Aorta (tissue), 5 donors: ENCODE measurements at places on chromosomes 6 and 20. TPM values are rescaled to one million over a fixed set of nuclear protein-coding genes. Genes with fewer than 3 reads are reported as not detected.

Gene LRRC1
- total RNA-seq = 25.3 TPM

Gene ZNF334
- 1.6 TPM for total RNA-seq

Gene NOX3
- not detected for total RNA-seq

Gene ZBTB46
- total RNA-seq = 17.4 TPM

Gene PKHD1
- total RNA-seq = not detected

Gene IMPG1
- not detected for total RNA-seq

Gene EEF1A2
- total RNA-seq = 0.88 TPM

Gene NRSN1
- not detected for total RNA-seq

Gene IYD
- not detected for total RNA-seq

DNA sequence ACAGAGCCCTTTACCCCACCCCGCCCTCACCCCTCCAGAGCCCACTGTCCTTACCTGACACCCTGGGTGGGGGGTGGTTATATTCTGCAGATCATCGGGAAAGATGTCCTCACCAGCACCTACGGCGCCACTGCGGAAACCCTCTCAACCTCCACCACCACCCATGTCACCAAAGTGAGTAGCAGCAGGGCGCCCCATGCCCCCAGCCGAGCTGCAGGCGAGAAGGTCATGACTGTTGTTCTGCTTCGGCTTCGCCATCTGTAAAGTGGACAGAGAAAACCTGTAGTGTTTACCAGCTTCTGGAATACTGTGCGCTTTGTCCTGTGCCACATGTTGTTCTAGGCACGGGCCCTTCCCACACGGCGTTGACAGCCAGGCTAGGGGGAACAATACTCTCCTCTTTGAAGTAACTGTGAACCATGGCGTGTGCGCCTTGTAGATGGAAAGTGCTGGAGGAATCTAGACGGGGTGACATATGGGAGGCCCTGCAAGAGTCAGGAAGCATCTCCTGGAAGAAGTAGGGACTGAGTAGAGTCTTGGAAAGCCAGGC lies 16.5 kb upstream of the AAR2 start:
- H3K4me1 ChIP-seq = no peaks in the 10 kb centered on the region

GRCh38 chr6:49284180-49284579 lies 178.9 kb downstream of the MMUT start:
- DNase-seq = no peak
- no peaks in the 10 kb centered on the region for H3K36me3 ChIP-seq
- no peaks in the 10 kb centered on the region for H3K4me1 ChIP-seq
- H3K27me3 ChIP-seq = no peaks in the 10 kb centered on the region
- no peak overlapping the region for H3K4me3 ChIP-seq

- H3K4me1 ChIP-seq = no peaks in the 10 kb centered on the region
- H3K36me3 ChIP-seq = no peaks in the 10 kb centered on the region
- H3K27ac ChIP-seq = no peak overlapping the region
- H3K27me3 ChIP-seq = no peaks in the 10 kb centered on the region
- no peak for DNase-seq
- H3K4me3 ChIP-seq = no peak overlapping the region
Measured at GRCh38 chr6:31423550-31423949, 20.2 kb downstream of the MICA start.

GRCh38 chr20:19508449-19508848 lies 249.6 kb upstream of the RIN2 start:
- H3K4me3 ChIP-seq = no peak overlapping the region
- H3K27ac ChIP-seq = no peak overlapping the region
- no peak for DNase-seq
- H3K4me1 ChIP-seq = no peaks in the 10 kb centered on the region

- no peaks in the 10 kb centered on the region for H3K27me3 ChIP-seq
- no peaks in the 10 kb centered on the region for H3K36me3 ChIP-seq
- no peaks in the 10 kb centered on the region for H3K4me1 ChIP-seq
- DNase-seq = peak; percentile 60
- no peak overlapping the region for H3K4me3 ChIP-seq
- no peak overlapping the region for H3K27ac ChIP-seq
Measured at GRCh38 chr6:6927521-6928361, 180.0 kb upstream of the RREB1 start.

DNA sequence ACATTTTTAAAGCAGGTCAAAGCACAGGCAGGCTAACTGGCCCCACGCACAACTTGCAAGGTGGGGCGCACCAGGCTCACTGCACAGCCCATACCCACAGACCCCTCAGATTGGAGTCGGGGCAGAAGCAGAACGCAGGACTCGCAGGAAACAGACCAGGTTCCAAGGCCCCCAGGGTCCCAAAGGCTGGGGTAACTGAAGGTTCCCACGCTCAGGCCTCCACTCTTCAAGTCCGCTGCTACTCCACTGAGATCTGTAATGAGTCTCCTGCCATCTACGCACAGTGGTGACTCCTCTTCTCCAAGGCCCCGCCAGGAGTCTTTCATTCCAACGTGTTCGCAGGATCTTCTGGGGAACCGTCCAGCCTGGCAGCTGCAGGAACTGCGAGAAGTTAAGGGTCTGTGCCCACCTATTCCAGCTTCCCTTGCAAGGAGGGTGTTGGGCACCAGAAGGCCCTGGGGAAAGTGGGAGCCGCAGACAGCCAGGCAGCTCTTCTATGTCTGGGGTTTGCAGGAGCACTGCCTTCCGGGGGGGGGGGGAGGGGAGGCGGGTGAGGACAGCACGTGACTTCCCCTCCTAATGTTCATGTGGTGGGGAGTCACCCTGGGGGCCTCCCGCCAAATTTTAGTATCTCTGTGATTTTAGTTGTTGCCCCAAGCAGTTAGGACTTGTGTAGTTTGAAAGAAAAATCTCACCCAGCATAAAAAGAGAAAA lies 2.0 kb upstream of the TAF4 start:
- no peaks in the 10 kb centered on the region for H3K4me1 ChIP-seq
- no peaks in the 10 kb centered on the region for H3K36me3 ChIP-seq
- H3K27me3 ChIP-seq = no peaks in the 10 kb centered on the region
- H3K4me3 ChIP-seq = no peak overlapping the region
- H3K27ac ChIP-seq = no peak overlapping the region
- no peak for DNase-seq

GRCh38 chr6:112004201-112005012 lies 49.5 kb upstream of the CCN6 start:
- no peaks in the 10 kb centered on the region for H3K4me1 ChIP-seq
- no peaks in the 10 kb centered on the region for H3K27me3 ChIP-seq
- H3K27ac ChIP-seq = no peak overlapping the region
- DNase-seq = no peak
- H3K36me3 ChIP-seq = no peaks in the 10 kb centered on the region

GRCh38 chr20:49909499-49910339 lies 5.6 kb downstream of the SPATA2 start:
- H3K27me3 ChIP-seq = no peaks in the 10 kb centered on the region
- H3K4me3 ChIP-seq = no peak overlapping the region
- H3K4me1 ChIP-seq = no peaks in the 10 kb centered on the region
- H3K27ac ChIP-seq = no peak overlapping the region
- no peak for DNase-seq

GRCh38 chr6:87875781-87876180 lies 171.9 kb upstream of the SPACA1 start:
- no peak overlapping the region for H3K27ac ChIP-seq
- no peaks in the 10 kb centered on the region for H3K27me3 ChIP-seq

DNA sequence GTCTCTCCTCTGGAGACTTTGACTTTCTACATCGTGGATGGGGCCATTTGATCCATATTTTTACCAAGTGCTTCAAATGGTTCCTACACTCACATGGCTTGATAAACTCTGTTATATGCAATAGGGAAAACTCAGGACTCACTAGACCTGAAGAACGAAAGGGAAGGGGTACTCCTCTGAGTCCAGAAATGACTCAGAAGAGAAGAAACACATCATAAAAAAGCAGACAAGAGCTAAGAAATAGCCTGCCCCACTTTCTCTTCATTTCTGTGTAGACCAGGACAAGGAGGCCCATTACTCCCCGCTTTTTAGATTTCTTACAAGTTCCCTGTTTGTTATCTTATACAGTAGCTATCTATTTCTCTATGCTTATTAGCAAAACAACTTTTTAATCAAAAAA lies 369.8 kb upstream of the ARID1B start:
- no peaks in the 10 kb centered on the region for H3K27me3 ChIP-seq
- H3K36me3 ChIP-seq = no peaks in the 10 kb centered on the region
- no peak overlapping the region for H3K4me3 ChIP-seq
- H3K27ac ChIP-seq = no peak overlapping the region
- DNase-seq = no peak

GRCh38 chr6:86016077-86016476 lies 373.4 kb upstream of the SYNCRIP start:
- H3K36me3 ChIP-seq = no peaks in the 10 kb centered on the region
- DNase-seq = no peak
- no peaks in the 10 kb centered on the region for H3K4me1 ChIP-seq
- H3K27me3 ChIP-seq = no peaks in the 10 kb centered on the region

DNA sequence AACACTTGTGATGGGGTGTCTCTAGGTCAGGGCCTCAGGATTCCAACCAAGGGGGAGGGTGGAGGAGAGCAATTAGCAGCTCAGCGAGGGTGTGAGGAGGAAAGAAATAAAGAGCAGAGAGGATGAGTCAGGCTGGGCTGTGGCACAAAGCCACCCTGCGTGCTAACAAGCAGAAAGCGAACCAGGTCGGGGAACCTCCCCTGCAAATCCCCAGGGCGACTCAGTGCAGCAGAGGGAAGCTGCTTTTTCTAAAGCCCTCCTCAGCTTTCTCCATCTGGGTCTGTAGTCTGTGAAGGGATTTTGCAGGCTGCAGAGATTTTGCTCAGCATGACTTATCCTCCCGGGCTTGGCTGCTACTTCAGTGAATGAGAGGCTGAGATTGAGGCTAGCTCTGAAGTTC lies 6.6 kb upstream of the SPO11 start:
- H3K4me1 ChIP-seq = no peaks in the 10 kb centered on the region
- no peak overlapping the region for H3K4me3 ChIP-seq
- DNase-seq = no peak
- H3K36me3 ChIP-seq = no peaks in the 10 kb centered on the region
- no peak overlapping the region for H3K27ac ChIP-seq

- H3K36me3 ChIP-seq = no peaks in the 10 kb centered on the region
- H3K4me1 ChIP-seq = peaks cover 9% of the 10 kb centered on the region
- no peak overlapping the region for H3K4me3 ChIP-seq
- H3K27ac ChIP-seq = no peak overlapping the region
- no peak for DNase-seq
Measured at GRCh38 chr6:156917213-156917612, 140.0 kb downstream of the ARID1B start.

GRCh38 chr20:37407019-37407566 lies 61.2 kb downstream of the SRC start:
- no peaks in the 10 kb centered on the region for H3K36me3 ChIP-seq
- no peak for DNase-seq
- no peak overlapping the region for H3K27ac ChIP-seq
- H3K4me1 ChIP-seq = no peaks in the 10 kb centered on the region

DNA sequence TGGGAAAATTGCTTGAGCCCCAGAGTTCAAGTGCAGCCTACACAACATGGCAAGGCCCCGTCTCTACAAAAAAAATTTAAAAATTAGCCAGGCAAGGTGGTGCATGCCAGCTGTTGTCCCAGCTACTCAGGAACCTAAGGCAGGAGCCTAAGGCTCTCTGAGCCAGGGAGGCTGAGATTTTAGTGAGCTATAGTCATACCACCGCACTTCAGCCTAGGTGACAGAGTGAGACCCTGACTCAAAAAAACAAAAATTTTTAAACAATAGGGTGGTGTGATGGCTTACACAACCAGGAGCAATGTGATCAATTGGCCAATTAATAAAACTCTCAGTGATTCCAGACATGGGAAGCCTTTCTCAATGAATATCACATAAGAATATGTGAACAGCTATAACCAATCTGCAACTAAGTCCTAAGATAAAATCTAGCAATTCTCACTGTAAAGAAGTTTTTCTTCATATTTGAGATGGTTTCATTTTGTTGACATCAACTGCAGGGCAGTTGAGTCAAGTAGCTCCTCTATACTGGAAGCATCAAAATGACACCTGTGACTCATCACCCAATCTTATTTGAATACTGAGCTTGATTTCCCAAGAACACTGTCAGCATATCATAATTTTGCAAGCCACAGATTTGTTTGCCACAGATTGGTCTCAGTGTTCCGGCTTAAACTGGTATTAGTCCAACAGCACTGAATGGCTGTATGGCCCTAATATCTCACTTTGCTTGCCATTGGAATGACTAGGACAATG lies 169.0 kb upstream of the GJE1 start:
- H3K27ac ChIP-seq = no peak overlapping the region
- DNase-seq = no peak
- H3K4me3 ChIP-seq = no peak overlapping the region

DNA sequence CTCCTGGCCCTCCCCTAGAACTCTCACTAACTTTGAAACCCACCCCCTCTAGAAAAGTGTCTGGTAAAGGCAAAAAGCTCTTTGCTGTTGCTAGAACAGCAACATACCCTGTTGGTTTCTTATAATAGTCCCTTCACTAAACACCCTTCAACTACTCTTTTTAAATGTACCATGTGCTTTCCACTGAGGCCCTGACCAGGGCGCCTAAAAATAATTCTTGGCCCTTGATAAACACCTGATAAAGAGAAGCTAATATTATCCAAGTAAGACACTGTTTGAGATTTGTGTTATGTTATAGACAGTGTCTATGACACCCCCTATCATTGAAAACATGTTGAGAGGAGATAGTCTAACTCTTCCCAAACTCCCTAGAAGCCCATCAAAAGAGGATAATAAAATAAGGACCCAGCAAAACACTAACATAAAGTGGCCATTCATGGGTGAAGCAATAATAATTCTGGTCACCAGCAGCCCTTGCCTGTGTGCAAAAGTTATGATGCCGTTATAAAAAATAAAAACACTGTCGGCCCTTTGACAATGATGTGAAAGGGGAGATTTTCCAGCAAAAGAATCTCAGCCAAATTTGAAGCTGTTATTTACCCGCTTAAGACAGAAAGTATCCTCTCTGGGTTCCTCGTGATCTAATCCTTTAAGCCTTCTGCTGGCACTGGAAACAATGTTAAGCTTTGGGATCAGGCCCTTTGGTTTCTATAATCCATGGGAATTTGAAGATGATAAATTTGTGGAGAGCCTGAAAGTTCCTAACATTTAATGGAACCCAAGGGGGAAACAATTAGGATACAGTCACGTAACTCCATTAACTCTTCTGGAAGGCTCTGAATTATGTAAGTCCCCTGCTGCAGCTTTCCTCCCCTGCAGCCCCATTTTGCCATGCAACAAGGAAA lies 122.6 kb upstream of the PLCB4 start:
- no peak overlapping the region for H3K27ac ChIP-seq
- H3K4me1 ChIP-seq = no peaks in the 10 kb centered on the region
- no peaks in the 10 kb centered on the region for H3K36me3 ChIP-seq
